Activated CD4-positive, CD25-positive, alpha-beta regulatory T cell (primary cell): ENCODE measurements at places on chromosomes 11 and 22.

- DNase-seq: no peak
These were observed 182.2 kb downstream of the IGLL1 start for GRCh38 chr22:23397613-23398567.

DNA sequence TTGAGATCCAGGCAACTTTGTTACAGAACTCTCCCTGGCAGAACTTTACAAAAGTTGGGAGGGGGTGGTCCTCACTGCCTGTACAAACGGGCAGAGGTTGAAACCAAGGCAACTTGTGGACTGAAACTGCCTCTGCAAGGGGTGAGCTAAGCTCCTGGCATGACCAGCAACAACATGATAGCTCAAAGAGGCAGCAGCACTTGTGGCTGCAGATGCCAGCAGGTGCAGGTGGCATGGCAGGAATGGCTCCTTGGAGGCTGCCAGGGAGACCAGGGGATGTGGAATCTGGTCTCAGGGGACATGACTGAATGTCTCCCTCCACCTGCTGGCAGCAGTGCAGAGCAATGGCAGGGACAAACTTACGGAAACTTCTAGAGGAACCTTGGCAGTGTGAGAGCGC lies 38.8 kb upstream of the PHF21A start:
- DNase-seq: no peak

DNA sequence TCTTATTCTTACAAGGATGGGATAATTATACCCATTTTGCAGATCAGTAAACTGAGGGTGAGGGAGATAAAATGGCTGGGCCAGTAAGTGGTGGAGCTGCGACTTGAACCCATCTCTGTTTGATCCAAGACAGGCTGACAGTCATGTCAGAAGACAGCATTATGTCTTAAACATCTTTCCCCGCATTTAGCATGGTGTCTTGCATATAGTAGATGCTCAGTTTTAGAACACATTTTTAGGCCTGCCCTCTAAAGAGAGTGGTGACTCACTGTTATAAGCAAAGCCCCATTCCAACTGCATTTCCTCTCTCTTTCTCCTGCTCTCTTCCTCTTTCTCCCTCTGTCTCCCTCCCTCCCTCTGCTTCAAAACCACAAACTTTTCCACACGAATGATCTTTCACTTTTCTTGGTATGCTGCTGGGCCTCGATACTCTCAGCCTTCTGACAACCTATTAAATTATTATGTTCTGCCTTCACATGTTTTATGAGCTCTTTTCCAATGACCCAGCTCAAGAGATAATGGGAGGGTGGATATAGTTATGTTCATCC lies 25.2 kb downstream of the CWC15 start:
- no peak for DNase-seq

DNA sequence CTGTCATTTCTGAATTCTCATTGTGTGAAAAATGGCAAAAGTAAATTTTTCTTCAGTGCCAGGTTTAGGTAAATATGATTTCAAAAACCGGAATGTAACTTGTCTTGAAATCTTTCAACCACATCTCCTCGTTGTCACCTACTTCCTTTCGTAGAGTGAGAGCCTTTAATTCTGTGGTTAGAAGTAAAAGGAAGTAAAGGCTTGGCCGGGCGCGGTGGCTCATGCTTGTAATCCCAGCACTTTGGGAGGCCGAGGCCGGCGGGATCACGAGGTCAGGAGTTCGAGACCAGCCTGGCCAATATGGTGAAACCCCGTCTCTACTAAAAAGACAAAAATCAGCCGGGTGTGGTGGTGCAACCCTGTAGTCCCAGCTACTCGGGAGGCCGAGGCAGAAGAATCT lies 29.8 kb downstream of the SGSM3 start:
- no peak for DNase-seq

DNA sequence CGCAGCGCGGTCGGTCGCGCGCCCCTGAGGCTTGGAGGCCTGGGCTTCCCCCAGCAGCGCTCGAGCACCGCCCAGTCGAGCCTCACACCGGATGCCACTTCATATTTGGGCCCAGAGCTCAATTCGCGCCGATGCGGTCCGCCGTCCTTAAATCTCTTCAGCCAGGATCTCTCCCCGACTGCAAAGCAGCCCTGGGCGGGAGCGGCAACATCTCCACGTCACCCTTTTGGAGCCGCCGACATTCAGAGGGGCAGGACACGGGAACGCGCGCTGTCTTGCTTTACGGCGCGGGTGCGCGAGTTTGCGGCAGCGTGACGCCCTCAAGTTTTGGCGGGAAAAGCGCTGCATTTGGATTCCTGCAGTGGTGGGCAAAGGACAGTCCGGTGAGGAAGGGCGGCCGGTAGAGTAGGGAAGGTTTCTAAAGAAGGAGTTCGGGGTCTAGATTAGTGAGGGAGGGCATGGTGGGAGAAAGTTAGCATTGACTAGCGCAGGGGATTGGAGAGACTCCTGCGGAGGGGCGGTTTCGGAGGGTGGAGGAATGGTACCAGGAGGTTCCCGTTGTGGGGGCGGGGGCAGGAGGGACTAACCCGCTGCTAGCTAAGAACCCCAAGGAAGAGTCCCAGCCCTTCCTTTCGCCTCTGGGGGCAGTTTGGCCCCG lies 796 bp downstream of the CHEK1 start:
- peak; percentile 68 for DNase-seq

GRCh38 chr11:63022441-63022840 lies 6.8 kb upstream of the SLC22A8 start:
- no peak for DNase-seq

GRCh38 chr11:111531136-111531535 lies 9.4 kb upstream of the LAYN start:
- DNase-seq: no peak

DNA sequence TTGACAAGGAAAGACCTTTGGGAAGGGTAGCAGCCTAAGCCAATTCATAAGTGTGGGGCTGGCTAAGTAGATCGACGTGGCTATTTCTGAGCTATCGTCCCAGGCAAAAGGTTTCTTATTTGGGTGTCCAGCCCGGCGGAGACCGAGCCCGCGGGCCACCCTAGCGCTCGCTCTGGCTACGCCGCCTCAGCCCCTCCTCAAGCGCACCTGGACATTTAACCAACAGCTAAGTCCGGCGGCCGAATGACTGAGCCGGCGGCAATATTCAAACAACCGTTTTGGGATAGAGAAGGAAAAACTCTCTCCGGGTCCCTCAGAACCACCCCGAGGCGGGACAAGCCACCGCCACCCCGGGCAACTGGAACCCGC lies 457 bp downstream of the RNF141 start:
- DNase-seq: no peak

GRCh38 chr22:45731041-45731797 lies 59.6 kb downstream of the ATXN10 start:
- no peak for DNase-seq

DNA sequence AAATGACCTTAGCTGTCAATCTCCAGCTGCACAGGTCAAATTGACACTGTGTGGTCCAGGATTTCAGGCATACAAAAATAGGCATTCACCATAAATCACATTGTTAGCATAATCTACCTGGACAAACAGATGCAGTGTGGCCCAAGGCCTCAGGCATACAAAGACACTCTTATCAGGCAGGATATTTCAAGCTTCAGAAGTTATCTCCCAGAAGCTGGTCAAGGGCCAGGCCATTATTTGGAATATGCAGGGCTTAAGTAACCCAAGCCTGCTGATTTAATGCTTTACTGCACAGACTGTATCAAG lies 25.5 kb upstream of the HORMAD2 start:
- no peak for DNase-seq

GRCh38 chr11:63868399-63869064 lies 29.6 kb downstream of the MARK2 start:
- DNase-seq: no peak

DNA sequence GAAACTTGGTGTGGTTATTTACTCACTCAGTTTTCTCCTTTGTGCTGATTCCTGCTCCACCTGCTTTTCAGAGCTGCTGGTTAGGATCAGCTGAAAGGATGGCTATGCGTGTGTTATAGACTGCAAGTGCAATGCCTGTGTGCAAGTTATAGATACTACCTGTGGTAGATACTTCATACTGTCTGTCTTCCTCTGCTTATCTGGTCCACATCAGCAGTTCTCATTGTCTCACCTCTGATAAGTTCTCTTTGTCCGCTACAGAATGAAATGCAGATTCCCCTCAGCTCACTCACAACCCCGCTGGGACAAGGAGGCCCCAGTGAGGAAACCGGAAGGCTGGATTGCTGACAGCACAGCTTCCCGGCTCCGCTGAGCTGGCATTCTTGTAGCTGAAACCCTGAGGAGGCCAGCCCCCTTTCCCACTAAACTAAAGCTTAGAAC lies 37.5 kb upstream of the LYVE1 start:
- DNase-seq: no peak

- DNase-seq: peak; percentile 85
These were observed 94.1 kb downstream of the SWAP70 start for GRCh38 chr11:9757809-9758636.

DNA sequence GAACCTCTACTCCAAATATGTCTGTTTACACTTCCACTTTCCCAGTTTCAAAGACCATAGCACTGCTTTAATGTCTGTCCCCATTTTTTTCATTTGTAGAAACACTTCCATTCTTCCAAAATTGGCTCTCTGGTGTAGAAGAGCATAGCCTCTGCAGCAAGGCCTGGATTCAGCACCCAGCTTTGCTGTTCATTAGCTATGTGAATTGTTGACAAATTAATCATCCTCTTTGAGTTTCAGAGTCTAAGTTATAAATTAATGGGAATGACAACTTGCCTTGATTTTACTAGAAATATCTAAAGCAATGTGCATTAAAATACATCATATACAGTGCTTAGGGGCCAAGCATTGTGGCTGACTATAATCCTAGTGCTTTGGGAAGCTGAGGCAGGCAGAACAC lies 22.4 kb downstream of the GRIA4 start:
- no peak for DNase-seq

DNA sequence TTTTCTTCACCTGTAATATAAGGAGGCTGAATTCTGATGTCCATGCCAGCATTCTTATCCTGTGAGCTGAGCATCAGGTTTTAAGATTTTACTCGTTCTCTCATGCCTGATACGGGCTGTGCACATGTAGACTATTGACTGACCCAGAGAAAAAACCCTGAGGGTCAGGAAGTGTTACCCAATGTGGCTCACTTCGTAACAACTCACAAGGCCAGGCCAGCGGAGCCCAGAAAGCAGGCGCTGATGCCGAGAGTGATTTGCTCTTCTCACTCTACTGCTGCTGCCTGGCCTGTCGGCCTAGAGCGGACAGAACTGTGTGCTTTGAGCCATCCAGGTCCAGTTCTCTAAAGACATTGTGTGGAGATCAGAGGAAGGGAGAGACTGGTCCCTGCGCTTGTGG lies 10.8 kb downstream of the THYN1 start:
- DNase-seq: no peak

GRCh38 chr11:29280452-29280851 lies 736.4 kb downstream of the KCNA4 start:
- DNase-seq: no peak

- DNase-seq: no peak
These were observed 33.7 kb downstream of the PISD start for GRCh38 chr22:31628362-31628761.

DNA sequence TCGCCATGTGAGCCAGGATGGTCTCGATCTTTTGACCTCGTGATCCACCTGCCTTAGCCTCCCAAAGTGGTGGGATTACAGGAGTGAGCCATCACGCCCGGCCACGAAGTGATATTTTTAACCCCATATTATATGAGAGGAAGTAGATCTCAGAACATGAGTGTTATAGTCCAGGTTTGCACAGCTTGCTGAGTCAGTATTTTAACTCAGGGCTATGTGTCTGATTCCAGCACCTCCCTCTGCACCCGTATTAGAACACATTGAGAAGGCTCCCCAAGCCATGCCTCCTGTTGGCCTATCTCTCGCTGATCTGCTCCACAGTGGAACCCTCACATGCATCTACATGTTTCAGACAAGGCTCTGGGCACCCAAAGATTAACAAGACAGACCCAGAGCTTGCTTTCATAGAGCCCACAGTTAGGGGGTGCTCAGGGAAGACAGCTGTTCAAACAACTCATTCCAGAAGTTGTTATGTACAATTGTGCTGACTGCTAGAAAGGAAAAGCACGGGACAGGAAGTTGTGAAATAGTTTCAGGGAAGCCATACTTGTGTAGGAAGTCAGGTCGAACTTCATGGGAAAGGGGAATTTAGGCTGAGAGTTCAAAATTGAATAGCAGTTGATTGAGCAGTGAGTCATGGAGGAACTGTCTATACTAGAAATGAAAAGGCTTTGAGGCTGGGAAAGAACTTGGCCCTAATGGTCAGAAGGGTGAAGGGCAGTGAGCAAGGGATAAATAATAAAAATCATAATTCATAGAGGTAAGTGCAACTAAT lies 49.3 kb upstream of the CLPB start:
- DNase-seq: no peak

DNA sequence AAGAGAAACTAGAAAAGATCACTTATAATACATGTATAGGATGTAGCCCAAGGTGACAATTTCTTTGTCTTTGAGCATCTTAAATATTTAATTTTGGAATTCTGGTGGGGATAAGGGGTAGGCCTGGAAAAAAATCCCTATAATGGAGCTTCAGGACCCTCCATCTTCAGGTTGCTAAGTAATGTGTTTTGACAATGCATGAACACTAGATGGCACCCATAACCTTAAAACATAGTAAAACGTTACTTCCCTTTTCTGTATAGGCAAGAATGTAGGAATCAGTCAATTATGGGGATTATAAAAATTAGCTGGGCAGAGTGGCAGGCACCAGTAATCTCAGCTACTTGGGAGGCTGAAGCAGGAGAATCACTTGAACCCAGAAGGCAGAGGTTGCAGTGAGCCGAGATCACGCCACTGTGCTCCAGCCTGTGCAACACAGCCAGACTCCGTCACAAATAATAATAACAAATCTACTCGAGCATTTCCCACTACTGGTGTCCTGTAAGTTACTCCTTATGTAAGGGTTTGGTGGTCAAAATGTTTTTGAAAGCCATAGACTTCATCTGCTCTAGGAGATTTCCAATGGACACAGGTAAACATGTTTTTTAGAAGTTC lies 541.9 kb upstream of the CCDC90B start:
- no peak for DNase-seq

- no peak for DNase-seq
These were observed 353.7 kb downstream of the METTL15 start for GRCh38 chr11:28461846-28462245.

- no peak for DNase-seq
These were observed 219.9 kb downstream of the HIPK3 start for GRCh38 chr11:33476945-33477606.

DNA sequence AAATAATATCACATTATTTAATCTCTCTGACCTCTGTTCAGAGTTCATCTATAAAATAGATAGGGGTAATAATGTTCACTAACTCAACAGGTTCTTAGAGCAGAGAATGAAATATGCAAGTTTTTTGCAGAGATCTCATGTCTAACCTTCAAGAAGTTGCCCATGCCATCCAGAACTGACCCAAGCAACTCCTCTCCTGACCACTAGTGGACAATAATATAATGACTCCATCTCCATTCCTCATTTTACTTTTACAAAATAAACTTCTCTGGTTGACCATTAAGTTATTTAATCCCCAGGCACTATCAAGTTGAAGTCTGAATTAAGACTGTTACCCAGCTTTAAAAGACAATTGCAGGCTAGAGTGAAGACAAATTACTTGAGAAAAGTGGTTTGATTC lies 382.6 kb downstream of the KCNA4 start:
- no peak for DNase-seq

DNA sequence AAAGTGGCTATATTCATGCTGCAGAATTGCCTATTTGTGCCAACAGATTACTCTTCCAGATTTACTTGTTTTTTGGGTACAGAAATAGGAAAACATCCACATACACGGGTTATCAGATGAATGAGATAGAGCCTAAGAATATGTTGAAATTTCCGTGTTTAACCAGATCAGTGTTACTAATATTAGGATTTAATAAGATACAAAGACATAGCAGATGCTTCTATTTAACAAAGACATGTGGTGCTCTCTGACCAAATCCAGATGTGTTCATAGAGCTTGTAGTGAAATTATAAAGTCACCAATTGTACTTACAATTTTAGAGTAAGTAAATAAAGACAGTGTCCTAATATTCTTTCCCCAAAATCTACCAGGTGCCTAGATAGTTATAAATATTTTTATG lies 208.0 kb downstream of the CASP12 start:
- DNase-seq: no peak
